Germinal center (tissue), 1 donor: ENCODE measurements at places on chromosomes 11 and 22.

DNA sequence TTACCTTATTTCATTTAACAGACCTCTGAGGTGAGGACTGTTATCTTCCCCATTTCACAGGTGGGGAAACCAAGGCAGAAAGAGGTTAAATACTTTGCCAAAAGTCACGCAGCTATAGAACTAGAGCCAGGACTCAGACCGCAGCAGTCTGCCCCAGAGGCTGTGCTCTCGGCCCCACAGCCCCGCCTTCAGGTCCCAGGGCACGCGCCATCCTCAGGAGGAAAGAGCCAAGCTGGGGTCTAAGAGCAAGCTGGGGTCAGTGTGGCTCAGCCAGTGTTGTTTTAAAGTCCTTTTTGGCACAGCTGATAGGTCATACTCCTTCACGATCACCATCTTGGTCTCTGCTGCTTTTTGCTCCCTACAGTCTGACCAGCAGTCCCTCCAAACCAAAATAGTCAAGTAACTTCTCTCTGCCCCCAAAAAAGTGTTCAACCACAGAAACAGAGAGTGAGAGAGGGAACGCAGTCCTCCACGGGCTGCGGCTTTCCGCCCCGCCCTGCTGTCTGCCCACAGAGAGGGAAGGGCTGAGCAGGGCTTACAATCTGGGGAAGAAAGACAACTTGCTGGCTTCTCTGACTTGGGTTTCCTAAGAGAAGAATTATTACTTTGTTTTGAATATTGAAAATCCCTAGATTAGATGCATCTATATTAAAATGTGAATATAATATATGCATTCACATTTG is 137.2 kb upstream of the OPCML start:
- no peak for DNase-seq

DNA sequence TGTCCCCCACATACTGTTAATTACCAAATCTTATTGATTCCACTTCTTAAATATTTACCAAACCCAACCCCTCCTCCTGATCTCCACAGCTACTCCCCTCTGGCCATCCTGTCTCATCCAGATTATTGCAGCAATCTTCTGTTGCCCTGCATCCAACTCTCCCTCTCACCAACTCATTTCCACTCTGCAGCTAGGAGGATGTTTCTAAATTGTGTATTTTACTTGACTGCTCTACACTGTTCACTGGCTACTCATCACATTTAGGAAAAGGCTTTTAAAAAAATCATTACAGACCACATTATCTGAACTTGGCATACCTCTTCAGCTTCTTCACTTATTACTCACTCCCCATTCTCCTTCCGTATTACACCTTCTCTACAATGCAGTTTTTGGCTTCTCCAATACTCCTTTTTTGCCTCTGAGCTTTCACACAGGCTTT is 117.9 kb downstream of the ATG16L2 start:
- no peak for DNase-seq

- DNase-seq: no peak
Observed at GRCh38 chr11:19105011-19105410, 12.0 kb upstream of the ZDHHC13 start.

DNA sequence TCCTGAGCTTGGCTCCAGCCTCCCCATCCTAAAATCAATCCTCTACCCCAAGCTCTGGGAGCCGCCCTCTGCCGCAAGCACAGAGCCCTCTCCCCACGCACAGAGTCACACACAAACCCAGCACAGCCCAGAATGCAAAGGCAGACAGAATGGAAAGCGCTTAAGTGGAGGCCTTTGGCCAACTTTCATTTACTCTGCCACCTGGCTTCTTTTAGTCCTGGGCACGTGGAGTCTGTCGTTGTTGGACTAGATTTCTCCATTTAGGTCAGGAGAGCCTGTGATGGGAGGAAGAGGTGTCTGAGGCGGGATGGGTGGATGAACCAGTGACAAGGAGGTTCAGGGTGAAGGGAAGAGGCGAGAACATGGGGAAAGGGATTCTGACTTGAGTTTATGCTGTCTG is 191.7 kb downstream of the DSCAML1 start:
- no peak for DNase-seq

- DNase-seq: no peak
Observed at GRCh38 chr11:74276581-74276980, 34.9 kb downstream of the P4HA3 start.

DNA sequence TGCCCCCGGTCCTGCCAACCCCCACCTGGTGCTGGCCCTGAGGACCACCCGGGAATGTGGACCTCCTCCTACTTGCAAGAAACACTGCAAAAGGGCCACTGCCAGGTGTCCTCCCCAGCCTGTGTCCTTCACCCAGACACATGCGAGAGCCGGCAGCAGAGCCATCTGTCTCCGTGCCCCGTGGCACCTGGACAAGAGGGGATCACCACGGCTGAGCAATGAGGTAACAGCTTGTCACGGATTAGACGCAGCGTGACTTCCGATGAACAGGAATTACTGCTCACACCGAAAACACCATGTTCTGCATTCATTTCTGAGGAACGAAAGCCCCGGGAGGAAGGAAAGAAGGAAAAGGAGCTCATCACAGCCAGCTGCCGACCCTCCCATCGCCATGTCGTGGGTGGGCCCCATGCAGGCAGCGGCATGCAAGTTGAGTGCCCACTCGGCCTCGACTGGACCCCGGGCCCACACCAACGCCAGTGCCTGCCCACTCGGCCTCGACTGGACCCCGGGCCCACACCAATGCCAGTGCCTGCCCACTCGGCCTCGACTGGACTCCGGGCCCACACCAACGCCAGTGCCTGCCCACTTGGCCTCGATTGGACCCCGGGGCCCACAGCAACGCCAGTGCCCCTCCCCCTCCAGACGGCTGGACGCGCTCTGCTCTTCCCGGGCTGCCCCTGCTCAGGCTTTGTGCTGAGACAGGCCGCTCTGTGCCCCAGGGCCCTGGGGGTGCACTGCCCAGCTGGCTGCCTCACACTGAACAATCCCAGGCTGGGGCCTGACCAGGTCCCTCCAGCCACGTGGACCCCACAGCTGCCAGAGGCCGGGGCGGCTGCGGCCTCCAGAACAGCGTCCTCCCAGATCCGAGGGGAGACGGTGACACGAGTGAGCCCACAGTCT is 22.0 kb downstream of the CHID1 start:
- no peak for DNase-seq

- no peak for DNase-seq
Observed at GRCh38 chr11:35359321-35360054, 59.9 kb downstream of the SLC1A2 start.

- DNase-seq: no peak
Observed at GRCh38 chr22:17880020-17880419, 105.8 kb upstream of the BID start.

GRCh38 chr11:129694538-129694937 is 121.1 kb upstream of the TMEM45B start:
- no peak for DNase-seq
